Activated naive CD4-positive, alpha-beta T cell treated with Interleukin-2 at 50 U/mL for 16 hours (primary cell): ENCODE measurements at places on chromosomes 4 and X.

- DNase-seq = no peak
Observed at GRCh38 chr4:181905708-181906107, 337.5 kb upstream of the TENM3 start.

DNA sequence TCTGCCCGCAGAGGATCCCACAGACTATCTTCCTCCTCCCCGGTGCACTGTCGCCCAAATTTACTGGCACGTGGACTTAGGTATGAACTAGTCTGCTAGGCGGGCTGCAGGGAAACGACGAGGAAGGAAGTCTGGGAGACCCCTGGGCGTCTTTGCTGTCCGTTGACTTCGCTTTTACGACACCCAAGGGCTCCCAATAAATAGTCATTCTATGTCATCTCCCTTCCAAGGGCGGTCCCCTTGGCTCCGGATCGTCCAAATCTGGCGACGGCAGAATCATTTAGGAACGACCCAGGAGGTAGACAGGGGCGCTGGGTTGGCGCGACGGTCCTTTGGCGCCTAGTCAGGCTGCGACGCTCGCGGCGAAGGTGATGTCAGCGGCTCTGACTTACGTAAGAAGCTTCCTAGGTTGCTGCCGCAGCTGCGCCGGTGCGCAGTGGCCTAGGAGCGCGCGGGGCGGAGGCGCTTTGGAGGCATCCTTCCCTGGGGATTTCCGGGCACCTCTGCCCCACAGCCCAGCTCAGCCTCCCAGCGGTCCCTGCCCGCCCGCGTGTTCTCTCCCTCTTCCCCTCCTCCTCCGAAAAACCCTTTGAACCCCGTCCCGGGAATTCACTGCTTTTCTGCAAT, 2.2 kb downstream of the NHS start:
- DNase-seq = no peak

GRCh38 chr4:159048166-159048886, 54.6 kb upstream of the RAPGEF2 start:
- no peak for DNase-seq

DNA sequence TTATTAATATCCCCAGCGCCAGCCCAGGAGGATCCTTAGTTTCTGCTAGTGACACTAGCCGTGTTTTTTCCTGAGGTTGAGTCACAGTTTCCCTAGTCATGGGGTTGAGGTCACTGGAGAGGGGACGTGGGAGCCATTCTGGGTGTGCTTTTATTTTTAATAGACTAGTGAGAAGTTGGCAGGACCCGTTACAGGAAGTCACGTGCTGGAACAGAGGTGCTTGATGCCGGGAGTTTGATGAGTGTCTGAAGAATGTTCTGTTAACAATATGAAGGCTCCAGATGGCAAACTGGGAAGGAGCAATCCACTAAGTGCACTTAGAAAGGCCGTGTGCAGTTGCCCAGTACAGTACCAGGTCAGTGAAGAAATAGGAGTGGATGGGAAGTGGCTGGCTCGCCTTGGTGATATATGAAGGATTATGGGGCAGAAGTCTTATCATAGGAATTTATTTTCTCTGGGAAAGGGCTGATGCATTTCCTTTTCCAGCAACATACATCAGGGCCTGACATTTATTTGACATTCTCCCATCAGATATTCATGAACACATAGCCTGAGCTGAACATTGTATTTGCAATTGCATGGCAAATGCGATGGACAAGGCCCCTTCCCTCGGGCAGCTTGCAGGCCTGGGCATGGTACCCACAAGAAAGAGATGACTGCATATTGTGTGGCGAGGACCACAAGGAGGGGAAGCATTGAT, 291.8 kb downstream of the FBXW7 start:
- DNase-seq = no peak

DNA sequence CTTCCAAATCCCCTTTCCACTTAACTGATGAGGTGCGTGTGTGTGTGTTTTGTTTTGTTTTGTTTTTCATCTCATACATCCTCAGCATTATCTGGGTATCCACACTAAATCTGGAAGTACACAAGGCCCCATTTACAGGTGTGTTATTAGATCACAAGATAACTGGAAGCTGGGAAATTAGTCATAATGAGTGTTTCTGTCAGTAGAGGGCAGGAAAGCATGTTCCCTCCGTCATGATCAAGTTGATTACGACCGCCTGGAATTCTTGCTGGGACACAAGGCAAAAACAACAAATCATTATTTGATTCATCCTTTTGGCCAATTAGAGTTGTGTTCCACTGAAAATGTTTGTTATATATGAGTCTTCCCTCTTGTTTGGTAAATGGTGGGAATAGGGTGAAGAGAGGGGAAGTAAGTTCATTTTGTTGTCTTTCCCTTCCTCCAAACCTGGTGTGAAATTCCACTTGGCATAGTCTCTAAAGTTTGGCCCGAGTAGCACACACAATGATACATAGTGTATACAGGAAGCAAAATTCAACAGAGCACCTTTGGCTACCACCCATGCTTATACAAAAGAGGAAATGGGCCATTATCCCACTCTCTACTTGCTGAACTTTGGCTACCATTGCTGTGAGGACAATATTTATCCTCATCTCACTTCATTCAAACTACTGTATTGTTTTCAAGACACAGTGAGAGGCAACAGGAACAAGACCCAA, 33.3 kb upstream of the TLL1 start:
- DNase-seq = no peak

DNA sequence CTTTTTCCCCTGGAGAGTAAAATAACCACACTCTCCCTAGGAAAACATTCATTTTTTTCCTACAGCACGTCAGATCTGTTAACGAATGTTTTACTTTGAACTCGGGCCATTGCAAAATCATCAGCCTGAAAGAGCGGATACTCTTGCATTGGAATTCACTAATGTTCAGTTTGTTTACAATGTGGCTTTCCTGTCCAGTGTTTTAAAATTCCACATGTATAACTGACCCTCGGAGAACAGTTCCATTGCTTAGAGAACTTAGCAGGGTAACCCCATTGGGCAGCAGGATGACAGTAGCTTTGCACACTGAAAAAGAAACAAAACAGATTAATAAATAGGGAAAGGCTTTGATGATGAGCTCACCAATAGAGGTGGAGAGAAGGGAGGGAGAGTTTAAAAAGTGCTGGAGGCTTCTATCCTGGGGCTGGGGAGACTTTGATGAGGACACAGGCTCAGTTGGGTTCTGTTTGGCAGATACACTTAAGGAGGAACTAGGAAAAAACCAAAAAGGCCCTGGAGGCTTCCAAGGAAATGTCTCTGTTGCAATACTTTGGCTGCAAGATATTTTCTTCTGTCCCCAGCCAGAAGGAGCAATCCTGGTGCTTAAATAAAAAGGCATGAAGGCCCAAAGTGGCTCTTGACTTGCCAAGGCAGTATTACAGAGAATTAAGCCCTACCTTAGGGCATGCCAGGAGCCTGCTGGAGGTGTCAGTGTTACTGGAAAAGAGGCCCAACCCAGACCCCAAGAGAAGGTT, 143.1 kb downstream of the ARSF start:
- no peak for DNase-seq

GRCh38 chr4:8731364-8731763, 138.8 kb downstream of the CPZ start:
- no peak for DNase-seq

- no peak for DNase-seq
Observed at GRCh38 chrX:85084770-85085393, 81.2 kb downstream of the APOOL start.

- no peak for DNase-seq
Observed at GRCh38 chr4:156781852-156782251, 189.7 kb downstream of the PDGFC start.

DNA sequence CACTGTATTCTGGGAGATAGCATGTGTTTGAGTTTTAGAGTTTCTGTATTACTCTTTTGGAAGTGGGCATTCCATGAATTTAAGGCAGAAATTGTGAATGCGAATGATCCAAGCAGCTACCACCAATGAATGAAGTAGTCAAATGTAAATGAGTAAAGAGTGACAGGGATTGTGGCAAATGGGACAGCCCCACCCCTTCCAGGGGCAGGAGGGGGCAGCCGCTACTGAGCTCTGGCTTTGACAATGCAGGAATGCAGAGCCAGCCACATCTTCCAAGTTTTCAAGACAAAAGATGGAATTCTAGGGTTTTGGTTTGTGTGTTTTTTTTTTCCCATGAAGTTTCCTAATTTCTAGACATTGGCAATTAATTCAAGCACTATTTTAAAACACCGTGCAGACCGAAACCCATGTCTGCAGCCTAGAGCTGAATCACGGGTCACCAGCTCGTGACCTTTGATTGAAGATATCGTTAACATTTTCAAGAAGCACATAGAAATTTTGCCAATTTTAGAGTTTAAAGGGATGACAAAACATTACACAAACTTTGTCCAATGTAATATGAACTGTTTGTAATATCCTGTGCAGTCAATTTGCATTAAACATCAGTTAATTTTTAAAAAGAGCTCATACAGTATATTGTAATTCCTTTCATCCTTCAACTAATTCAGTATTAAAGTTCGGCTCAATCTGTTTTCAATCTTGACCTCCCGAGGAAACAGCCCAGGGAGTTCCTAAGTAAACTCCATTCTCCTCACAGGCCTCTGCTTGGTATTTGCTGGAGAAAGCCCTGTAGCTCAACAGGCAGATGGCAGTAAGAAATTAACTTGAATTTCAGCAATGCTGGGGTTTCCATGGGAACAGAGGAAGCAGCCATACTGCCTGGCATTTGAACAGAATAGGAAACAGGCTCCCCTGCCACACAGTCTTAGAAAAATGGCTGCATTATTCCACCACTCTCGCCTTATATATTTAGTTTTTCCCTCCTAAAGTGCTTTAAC, 83.4 kb downstream of the UCHL1 start:
- no peak for DNase-seq

DNA sequence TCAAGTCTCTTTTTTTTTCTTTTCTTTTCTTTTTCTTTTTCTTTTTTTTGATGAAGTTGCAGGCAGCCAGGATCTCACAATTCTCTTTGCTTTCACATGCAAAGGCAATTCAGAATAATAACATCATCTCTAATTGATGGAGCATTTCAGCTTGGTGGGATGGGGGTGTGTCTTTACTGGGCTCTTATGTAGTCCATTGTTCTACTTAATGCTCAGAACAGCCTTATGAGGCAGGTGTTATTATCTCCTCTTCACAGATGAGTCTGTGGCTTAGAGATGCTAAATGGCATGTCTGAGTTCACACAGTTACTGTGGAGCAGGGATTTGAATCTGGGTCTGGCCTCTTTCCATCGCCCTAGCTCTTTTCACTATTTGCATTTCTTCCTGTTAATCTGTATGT, 70.2 kb downstream of the TRPC5 start:
- no peak for DNase-seq

DNA sequence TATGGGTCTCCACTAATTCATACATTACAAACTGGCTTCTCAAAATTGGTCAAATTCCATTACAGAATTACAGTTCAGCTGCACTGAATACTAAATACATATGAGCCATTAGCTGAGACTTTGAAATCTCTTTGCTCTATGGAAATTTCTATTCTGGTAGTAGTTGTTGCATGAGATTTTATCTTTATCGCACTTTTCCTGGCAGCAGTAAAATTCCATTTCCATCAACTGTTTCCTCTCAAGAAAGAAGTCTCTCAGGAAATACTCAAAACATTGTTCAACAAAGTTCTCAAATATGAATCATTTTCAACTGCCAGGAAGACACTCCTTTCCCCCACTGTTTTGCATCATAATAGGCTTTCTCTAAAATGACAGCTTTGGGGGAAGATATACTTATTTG, 51.3 kb downstream of the ATP11C start:
- no peak for DNase-seq

- DNase-seq = no peak
Observed at GRCh38 chrX:96683997-96684338, 674 bp upstream of the DIAPH2 start.

- DNase-seq = no peak
Observed at GRCh38 chr4:151231915-151232595, 44.9 kb upstream of the PRSS48 start.

DNA sequence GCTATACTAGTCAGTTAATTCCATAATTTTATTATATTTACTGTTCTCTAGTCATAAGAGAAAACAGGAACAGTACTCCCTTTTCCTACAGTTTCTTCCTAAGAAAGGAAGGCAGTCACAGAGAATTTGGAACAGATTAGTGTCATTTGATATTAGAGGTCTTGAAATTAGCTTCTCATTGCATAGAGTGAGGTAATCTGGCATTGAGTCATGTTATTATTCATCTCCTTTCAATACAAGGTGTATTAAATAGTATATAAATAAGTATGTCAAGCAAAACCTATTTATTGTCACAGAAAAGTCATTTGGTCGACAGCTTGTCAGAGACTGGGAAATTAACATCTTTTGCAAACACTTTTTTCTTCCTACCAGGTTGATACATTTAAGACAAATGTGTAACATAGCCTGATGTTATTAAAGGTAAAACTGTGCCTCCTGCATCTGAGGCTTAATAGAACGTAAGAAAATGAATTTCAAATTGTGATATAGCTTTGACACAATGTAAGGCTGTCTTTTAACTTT, 753.1 kb upstream of the FRG1 start:
- DNase-seq = no peak

DNA sequence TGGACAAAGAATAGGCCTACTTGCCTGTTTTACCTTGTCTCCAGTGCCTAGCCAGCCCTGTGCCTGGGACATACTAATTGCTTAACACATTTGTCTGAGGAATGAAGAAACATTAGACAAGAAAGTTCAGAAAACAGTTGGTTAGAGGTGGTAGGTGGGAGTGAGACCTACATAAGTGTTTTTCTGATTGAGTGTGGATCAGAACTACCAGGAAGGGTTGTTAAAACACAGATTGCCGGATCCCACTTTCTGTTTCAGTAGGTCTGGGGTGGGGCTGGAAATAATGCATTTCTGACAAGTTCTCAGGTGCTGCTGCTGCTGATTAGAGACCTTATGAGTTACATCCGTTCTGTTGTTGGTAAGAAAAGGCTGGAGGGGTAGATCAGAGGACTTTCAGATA, 5.7 kb upstream of the JADE1 start:
- DNase-seq = peak; percentile 19

DNA sequence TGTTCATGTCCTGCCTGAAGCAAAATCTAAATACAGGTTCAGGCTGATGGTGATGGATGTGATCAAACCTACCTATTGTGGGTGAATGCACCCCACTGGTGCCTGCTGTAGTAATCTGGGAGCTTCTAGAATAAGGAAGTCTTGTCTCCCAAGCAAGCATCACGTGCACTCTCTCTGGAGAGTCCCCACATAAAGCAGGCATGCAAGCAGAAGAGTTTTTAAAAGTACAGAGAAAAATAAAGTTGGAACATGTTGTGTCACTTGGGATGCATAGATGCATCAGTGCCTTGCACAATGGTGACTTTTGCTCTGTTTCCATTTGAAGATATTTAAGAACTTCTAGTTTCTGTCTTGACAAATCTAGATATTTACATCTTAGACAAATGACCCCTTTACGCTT, 54.9 kb downstream of the MAD2L1 start:
- no peak for DNase-seq

DNA sequence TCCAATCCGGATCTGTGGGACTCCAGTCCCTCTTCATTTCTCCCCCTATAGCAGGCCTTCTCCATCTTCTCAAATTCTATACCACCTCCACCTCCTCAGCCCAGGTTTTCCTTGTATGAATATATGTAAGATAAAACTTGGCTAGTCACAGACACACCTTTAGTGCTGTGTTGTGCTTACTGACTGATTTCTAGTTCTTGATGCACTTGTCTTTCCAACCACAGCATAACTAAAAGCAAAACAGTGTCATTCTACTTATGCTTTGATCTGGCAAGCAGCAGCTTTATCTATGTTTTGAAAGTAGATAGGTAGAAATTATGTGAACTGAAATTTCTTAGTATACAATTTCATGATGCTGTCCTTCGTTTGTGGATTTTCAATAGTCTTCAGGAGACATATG, 47.5 kb downstream of the CCNI start:
- DNase-seq = no peak

GRCh38 chr4:100688368-100688767, 170.5 kb upstream of the EMCN start:
- no peak for DNase-seq

GRCh38 chrX:68999931-69000330, 165.3 kb downstream of the PJA1 start:
- DNase-seq = no peak
